Cerebellum (tissue), 4 donors: ENCODE measurements at places on chromosomes 12 and 14.

DNA sequence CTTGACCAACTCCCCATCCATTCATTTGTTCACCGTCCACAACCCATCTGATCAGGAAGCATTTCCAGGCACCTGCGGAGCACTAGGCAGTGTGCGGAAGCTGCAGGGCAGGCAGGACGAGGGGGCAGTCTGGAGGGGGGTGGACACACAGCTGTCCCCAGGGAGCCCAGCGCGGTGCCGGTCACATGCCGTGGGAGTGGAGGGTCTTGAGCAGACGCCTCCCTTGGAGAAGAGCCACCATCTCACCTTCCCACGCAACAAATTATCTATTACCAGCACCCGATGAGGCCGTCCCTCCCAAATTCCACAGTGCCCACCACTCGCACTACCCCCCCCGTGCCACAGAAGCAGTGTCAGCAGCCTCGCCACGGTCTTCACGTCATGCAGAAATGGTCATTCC lies 10.8 kb downstream of the DLK1 start:
- no peak for DNase-seq

DNA sequence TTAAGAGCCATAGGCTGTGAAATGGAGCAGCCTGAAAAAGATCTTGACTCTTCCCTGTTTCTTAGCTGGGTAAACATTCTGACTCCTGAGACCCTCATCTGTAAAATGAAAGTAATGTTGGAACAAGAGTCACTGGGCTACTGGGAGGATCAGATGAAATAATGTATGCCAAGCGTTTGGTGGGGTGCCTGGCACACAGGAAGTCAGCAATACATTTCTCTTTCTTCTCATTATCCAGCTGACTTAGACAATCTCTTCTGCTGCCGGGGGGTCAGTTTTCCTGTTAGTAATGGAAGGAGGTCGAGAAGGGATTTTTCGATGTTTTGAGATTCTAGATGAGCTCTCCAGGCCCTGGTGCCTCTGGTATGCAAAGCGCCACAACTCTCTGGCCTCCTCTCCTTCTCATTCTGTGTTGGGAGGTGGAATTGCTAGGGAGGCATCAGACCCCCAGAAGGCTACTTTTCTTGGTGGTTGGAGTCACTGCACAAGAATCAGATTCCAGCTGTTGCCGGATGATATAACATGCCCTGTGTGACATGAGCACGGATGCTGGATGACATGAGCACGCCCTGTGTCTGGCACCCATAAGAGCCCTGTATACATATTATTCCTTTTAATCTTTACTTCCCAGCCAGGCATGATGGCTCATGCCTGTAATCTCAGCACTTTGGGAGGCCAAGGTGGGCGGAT lies 4.3 kb downstream of the OASL start:
- DNase-seq: no peak

GRCh38 chr14:100278702-100279101 lies 27.5 kb downstream of the SLC25A29 start:
- peak; percentile 57 for DNase-seq

DNA sequence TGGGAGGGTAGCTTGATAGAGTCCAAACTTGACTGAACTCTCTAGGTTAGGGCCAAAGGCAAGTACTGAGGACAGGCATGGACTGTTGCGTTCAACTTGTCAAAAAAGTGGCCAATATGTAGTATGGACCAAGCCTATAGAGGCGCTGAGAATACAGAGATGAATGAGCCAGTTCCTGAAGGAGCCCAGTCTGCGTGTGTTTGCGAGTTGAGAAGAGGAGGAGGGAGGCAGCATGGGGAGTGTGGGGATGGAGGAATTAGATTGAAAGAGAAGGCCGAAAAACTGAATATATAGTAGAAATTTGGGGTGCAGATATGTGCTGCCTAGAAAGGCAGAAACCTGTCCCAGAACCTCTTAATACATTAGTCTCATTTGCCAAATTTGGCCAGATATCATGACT lies 412.4 kb downstream of the PCNX1 start:
- no peak for DNase-seq

- no peak for DNase-seq
Observed at GRCh38 chr14:64788706-64789105, 84.5 kb downstream of the PLEKHG3 start.

- DNase-seq: no peak
Observed at GRCh38 chr12:91703491-91704283, 442.0 kb downstream of the BTG1 start.

DNA sequence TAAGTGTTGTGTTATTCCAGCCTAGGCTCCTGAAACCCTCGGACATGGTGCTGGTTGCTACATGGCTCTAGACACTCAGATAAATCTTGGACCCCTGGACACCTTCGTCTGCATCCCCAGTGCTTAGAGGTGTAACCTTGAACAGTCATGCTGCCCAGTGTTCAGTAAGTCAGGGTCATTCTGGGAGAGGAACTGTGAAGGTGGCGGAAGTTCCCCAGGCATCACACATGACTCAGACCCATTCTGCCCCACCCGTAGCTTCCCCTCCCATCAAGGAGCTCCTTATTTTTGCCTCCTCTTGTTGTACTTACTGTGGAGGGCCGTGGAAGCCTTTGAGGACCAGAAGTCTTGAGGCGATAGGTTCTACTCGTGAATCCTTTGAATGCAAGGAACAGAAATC lies 18.1 kb upstream of the SSPN start:
- DNase-seq: no peak

GRCh38 chr14:100425429-100425827 lies 102.3 kb downstream of the SLC25A47 start:
- no peak for DNase-seq

DNA sequence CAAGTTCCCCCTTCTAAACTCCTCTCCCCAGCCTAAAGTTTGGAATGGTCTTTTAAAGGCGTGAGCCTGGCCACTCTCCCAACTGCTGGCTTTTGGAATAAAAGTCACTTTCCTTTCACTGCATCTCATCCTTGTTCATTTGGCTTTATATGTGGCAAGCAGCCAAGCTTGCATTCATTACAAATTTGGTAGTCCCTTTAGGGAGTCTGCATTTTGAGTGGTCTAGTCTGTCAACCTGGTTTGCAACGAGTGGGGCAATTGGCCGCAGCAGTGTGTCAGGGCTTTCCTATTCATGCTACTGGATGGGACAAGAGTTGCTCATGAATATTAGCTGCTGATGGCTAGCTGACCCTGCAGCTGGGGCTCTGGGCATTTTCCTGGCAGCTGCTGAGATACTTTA lies 57.0 kb downstream of the CATSPERB start:
- DNase-seq: no peak

GRCh38 chr12:9636851-9637206 lies 29.1 kb upstream of the KLRB1 start:
- DNase-seq: no peak

DNA sequence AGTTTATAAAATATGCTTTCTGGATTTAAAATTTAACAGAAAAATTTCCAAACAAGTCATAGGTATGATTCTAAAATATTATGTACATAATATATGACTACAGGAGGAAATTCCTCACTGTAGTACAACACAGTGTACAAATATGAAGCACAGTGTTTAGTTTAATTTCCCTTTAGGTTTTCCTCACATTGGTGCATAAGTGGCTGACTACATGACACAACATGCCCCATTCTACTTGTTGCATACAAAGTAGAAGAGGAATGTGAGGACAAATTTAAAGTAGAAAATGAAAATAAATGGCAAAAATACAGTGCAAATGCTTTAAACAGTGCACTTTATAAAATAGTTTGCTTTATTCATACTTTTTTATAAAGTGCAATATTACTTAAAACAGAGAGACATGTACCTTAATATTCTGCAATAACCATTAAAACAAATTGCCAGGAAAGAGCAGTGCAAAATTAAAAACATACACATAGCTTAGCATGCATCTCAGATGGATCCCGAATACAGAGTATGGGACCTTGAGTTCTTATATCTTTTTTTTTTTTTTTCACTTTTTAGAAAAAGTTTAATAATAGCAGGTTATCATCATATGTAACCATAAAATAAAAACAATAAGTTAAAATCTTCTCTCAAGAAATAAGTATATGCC lies 54.8 kb upstream of the TTC7B start:
- no peak for DNase-seq

GRCh38 chr14:106831322-106831720 lies 1304.9 kb downstream of the TMEM121 start:
- DNase-seq: no peak
